ENCODE measurements at places on chromosomes 16 and 17. TPM values are rescaled to one million over a fixed set of nuclear protein-coding genes. Genes with fewer than 3 reads are reported as not detected.

DNA sequence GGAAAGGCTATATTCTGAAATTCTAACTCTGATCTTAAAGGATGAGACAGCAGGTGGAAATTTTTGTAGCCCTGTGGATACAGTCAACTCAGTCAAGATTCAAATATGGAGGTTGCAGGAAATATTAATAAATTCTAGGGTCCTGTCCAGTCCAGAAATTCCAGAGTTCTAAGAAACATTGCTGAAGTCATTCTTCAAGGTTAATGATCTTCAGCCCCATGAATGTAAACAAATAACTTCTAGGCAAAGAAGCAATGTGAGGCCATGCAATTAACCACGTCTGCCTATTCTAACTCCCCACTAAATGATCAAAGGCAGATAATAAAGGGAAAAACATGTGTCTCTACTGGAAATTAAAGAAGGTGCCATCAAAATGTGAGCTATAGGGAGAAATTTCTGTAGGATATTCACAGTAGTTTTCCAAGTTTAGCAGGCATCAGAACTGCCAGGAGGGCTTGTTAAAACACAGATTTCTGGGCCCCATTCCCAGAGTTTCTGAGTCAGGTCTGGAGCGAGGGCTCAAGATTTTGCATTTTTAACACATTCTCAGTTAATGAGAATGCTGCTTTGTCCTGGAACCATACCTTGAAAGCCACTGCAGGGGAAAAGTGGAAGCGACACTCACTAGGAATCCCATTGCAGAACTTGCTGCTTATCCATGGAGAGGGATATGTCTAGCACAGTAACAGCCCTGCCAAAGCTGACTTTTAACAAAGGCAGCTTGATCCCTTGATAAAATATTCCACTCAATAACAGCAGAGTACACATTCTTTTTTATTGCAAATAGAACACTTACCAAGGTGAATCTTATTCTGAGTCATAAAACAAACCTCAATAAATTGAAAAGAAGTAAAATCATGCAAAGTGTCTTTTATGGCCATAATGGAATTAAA lies 61.8 kb downstream of the DNAH3 start:
- H3K36me3 ChIP-seq, result no peaks in the 10 kb centered on the region
- peak overlapping the region; percentile 3 for H3K4me3 ChIP-seq
- peak; percentile 67 for DNase-seq
- H3K27me3 ChIP-seq, result peaks cover 7% of the 10 kb centered on the region
- H3K4me1 ChIP-seq, result peaks cover 21% of the 10 kb centered on the region
- H3K27ac ChIP-seq, result peak overlapping the region; percentile 34

The PLK1 gene
- total RNA-seq, result 37.9 TPM

The SULT1A1 gene
- 0.33 TPM for total RNA-seq

The HYDIN gene
- not detected for total RNA-seq

DNA sequence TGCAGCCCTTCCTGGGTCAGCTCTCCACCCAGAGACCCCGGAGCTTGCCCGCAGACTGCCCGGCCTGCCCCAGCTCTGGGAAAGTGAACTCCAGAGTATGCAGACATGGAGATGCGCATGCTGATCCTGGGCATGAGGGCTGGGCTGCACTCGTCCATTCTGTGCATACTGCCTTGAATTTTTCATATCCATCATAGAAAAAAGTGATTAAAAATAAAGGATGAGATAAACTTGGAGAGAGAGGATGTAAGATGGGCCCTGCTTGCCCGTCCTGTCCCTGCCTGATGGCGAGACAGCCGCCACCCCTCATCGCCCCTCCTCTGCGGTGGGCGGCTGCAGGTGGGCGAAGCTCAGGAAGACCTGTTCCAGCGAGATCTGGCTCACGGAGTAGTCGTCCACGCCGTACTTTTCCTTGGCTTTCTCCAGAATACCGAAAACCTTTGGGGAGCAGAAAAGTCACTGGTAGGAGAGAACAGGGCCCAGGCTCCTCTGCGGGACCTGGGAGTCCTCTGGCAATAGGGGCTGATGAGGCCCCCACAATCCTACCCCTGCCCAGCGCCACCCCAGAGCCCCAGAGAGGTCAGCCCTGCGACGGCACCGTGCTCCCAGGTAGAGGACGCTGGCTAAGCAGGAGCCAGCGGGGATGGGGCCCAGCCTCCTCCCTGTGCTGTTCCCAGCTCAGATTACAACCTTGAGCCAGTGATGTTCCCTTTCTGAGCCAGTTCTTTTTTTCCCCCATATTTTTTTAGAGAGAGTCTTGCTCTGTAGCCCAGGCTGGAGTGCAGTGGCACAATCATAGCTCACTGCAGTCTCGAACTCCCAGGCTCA lies 8.7 kb upstream of the RNPS1 start:
- peaks cover 21% of the 10 kb centered on the region for H3K27me3 ChIP-seq
- no peak for DNase-seq
- H3K4me3 ChIP-seq, result no peak overlapping the region
- H3K27ac ChIP-seq, result no peak overlapping the region
- H3K36me3 ChIP-seq, result no peaks in the 10 kb centered on the region
- no peaks in the 10 kb centered on the region for H3K4me1 ChIP-seq

The KCNH4 gene
- total RNA-seq, result not detected

- peak; percentile 27 for DNase-seq
- peaks cover 56% of the 10 kb centered on the region for H3K4me1 ChIP-seq
- peaks cover 27% of the 10 kb centered on the region for H3K36me3 ChIP-seq
Observed at GRCh38 chr16:11913425-11914079, 2.2 kb downstream of the GSPT1 start.
